Stimulated activated CD8-positive, alpha-beta memory T cell treated with anti-CD3 and anti-CD28 coated beads, Interleukin-4, amount 100 ng/mL, for 24 hours (primary cell): ENCODE measurements at places on chromosomes 7 and 10.
A peak's percentile ranks its signal among the peaks of the same experiment; 100 is the strongest.

DNA sequence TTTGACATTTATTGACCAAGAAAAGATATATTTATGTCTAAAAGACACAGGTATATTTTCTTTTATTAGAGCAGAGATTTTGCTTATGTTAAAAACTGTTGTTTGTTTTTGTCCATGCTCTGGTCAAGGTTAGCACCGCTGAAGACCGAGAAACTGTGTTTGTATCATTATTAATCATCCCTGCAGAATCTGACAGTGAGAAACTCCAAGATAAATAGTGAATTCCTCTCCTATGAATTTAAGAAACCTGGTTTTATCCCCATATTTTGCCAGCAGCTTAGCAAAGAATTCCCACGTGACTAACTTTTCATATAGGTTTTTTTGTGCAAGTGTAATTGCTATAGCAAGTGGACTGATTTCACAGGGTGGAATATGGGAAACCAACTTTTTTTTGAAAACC is 77.6 kb downstream of the FRMD4A start:
- DNase-seq = no peak

DNA sequence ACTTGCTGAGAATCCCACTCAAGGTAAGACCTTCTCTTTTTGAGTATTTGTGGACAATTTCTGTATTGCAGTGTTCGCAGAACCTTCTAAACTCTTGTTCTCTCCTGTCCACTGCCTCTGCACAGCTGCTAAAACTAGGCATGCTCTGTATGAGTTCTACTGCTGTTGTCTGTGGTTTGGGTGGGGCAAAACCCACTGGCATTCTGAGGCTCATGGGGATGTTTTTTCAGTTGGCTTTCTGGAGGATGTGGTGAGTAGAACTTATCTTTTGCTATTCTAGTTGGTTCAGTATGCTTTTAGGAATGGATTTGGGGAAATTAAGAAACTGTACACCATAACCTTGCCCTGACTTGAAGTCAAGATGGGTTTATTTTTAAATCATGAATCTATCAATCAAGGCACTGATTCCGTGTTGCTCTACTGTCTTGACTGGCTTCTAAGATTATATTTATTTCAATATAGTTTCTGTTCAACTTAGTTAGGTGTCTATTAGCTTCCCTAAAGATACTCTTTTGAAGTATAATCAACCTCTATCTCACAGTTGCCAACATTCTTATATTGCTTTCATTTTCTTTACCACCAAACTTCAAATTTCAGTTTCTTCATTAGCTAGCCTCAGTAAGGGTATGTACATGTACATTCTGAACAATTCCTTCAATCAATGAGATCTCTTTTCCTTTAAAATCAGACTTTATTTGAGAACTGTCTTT is 25.0 kb upstream of the C1GALT1 start:
- peak; percentile 17 for DNase-seq

- DNase-seq = no peak
Observed at GRCh38 chr7:57821438-57822382, 371.7 kb downstream of the ZNF716 start.

DNA sequence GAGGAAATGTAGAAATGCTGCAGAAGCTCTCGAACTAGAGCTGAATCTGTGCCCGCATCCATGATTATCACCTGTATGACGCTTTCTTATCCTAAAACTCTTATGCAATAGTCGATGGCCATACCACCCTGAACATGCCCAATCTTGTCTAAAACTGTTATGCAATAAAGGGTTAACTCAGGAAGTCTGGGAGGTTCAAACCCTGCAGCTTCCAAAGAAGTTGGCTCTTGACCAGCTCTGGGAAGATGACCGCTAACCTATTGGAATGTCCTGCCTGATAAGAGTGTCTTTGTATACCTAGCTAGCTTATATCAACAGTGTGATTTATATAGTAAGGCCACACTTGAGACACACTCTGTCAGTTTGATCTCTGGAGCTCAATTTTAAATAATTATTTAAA is 3.4 kb upstream of the C10orf88 start:
- no peak for DNase-seq

DNA sequence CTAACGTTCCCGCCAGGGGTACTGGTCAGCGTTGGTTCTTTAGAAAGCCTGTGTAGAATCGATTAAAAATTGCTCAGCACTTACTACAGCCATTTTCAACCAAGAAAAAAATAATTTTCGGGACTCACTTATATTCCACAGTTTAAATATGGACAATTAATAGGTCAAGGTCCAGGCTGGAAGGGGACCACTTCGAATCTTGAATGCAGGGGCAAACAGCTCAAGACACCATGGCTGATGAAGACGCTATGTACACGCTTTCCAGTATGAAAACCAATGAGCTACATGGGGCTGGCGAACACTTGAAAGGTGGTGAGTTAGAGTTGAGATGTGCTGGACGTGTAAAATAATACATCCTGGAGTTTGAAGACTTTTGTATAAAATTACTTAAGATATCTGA is 87.2 kb downstream of the PRKCQ start:
- DNase-seq = no peak

GRCh38 chr10:93086289-93086688 is 12.6 kb downstream of the CYP26A1 start:
- DNase-seq = no peak

DNA sequence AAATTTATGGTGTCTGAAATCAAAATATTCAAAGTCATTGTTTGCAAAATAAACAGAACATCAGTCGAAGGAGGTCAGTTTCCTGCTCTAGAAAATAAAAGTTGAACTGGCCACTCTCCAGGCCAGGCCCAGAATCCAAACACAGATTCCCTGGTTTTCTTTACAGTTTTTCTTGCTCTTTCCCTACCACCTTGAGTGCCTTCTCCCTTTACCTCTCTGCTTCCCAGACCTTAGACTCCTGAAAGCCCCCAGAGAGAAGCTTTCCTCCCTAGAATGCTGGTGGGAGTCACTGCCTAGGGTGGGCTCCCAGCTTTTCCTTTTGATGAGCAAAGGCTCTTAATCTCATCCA is 6.1 kb downstream of the DNTT start:
- DNase-seq = no peak

- no peak for DNase-seq
Observed at GRCh38 chr10:96038476-96039387, 4.7 kb upstream of the CCNJ start.

DNA sequence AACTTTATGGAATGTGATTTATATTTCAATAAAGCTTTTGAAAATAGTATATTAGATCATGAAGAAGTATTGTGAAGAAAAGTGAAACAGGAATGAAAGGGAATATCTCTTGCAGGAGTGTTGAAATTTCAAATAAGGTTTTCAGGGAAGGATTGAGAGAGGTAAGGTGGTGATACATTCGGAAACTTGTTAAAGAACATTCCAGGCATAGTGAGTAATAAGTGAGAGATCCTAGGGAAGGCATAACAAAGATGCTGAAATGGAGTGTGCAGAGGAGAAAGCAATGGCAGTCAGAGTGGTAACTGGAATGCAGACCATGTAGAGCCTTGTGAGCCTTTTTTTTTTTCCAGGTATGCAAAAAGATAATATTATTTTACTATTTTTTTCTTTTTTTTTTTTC is 4.1 kb downstream of the OR9A4 start:
- DNase-seq = no peak

DNA sequence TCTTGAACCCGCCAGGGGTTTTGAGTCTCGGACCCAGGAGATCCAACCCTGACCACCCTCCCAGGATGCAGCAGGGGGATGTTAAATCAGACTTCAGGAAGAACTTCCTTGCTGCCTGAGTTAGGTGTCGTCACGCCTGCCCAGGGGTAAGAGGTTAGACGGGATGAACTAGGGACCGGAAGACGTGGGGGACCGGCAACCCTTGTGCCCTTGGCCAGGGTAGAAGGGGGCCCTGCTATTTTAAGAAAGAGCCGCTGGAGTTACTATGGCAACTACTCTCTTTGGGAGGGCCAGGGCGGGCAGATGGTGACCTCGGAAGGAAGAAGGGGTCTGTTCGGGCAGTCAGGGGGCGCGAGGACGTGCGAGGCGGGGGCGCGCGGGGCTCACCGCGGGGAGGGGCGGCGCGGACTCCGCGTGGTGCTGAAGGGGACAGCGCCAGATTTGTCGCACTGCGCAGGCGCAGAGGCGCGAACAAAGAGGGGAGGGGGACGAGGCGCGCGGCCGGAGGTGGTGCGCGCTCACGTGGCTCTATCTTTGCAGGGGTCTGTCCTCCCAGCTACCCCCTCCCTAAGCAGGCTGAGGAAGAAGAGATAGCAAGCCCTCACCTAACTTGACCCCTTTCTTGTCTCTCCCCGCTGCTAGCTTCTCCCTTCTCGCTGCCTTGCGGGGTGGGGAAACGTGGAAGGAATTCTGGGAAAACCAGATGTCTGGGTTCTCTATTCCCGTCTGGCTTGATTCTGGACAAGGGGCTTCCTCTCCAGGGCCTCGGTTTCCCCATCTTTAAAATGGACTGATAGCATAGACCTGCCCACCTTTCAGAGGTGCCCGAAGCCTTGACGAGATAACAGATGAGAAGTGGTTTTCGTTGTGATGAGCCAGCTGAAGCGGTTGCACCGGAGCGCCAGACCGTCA is 940 bp upstream of the PSD start:
- DNase-seq = peak; percentile 56

GRCh38 chr10:22682237-22683139 is 31.9 kb downstream of the PIP4K2A start:
- peak; percentile 36 for DNase-seq

DNA sequence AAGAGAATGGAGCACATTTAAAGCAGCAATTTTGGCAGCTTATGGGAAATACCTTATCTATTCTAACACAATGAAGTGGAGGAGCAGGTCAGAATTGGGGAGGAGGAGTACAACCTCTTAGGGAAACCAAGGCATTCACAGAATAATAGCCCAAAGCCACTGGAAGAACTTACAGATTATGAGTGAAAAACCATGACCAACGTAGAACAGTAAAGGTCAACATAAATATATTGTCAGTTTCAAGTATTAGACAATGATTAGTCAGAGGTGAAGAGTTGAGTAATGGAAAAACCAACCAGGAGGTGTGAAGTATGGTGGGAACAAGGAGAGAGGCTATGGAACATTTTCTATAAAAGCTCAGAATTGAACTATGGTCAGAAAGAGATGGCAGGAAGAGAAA is 304.3 kb upstream of the SP4 start:
- DNase-seq = no peak

- no peak for DNase-seq
Observed at GRCh38 chr10:103541616-103542015, 48.1 kb downstream of the NEURL1 start.
